ENCODE measurements at places on chromosomes 12 and 14. TPM values are rescaled to one million over a fixed set of nuclear protein-coding genes. Genes with fewer than 3 reads are reported as not detected.

The CLEC6A gene
- total RNA-seq: not detected

DNA sequence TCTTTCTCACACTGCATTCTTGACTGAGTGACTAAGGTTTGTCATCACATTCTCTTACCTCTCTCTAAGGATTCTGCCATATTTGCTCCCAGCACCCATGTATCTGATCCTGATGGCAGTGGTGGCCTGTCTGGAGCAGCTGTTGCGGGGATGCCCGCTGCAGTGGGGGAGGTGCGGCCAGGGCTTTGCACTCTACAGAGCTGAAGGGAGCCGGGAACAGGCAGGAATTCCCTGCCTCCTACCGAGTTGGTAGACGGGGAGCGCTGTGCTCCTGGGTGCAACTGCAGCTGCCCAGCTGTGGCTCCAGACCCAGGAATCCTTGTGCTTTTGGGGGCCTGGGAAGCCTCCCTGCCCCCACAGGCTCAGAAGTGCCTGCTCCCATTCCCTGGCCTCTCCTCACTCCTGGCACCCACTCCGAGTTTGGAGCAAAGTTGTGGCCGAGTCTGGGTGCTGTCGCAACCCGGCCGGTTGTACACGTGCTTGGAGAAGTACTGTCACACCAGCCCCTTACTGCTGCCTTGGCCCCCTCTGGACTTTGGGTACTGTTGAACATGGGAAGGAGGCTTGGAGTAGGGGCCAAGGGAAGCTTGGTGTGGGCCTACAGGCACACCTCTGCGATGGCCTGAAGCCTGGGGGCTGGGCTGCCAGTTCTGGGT lies 106.9 kb upstream of the OR4E1 start:
- DNase-seq: no peak

The INHBE gene
- total RNA-seq: not detected

- no peak for DNase-seq
These were observed 84.9 kb downstream of the RTN1 start for GRCh38 chr14:59785629-59786028.

The CCDC88C gene
- 209 TPM for total RNA-seq

DNA sequence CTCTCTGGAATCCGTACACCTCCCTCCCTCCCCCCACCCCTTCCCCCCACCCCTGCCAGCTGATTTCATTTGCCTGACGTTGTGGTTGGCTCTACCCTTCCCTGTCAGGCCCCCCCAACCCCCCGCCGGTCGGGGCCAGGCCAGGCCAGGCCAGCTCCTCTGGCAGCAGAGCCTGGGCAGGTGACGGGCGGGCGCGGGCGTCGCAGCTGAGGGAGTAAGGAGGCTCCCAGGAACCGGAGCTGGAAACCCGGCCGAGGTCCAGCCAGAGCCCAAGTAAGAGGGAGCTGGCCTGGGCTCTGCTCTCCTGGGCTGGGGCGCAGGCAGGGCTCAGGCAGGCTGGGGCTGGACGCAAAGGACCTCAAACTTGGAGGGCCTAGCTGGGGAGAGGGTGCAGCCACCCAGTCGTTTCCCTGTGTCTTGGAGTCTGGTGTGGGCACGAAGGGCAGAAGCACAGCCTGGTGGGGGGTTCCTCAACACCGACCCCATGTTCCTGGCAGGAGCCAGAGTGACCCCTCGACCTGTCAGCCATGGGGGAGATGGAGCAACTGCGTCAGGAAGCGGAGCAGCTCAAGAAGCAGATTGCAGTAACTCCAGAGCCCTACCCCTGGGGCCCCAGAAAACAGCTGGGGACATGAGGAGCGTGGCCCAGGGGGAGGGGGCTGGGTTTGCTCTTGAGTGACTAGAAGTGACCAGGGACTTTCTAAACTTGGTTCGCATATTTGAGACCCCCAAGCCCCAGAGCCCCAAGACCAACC lies at the start of gene GNB3:
GNB3 (plus strand) TSS at position 165 of the 755 bp plus-strand sequence; CDS start at position 528, 363 bp downstream.
- DNase-seq: no peak

DNA sequence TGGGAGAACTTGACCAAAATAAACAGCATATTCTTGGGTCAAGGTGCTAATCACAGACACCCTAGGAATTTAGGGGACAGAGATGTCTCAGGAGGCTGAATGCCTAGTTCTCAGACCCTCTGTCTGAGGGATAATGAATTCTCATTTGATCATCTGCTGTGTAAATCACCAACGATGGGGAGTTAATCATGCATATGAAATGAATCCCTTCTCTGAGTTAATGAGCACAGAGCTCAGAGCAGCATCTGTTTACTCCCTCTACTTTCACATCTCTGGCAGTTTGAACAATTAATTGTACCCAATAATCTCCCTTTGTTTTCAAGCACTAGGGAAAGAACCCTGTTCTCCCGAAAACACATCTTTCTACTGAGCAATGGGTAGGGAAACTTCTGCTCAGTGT lies 129.4 kb upstream of the SRRM4 start:
- DNase-seq: no peak

- no peak for DNase-seq
These were observed 346.2 kb upstream of the PRICKLE1 start for GRCh38 chr12:42935756-42936155.

The GZMH gene
- total RNA-seq: 5.7 TPM

GRCh38 chr12:128259556-128260070 lies 7.4 kb upstream of the TMEM132C start:
- DNase-seq: no peak

DNA sequence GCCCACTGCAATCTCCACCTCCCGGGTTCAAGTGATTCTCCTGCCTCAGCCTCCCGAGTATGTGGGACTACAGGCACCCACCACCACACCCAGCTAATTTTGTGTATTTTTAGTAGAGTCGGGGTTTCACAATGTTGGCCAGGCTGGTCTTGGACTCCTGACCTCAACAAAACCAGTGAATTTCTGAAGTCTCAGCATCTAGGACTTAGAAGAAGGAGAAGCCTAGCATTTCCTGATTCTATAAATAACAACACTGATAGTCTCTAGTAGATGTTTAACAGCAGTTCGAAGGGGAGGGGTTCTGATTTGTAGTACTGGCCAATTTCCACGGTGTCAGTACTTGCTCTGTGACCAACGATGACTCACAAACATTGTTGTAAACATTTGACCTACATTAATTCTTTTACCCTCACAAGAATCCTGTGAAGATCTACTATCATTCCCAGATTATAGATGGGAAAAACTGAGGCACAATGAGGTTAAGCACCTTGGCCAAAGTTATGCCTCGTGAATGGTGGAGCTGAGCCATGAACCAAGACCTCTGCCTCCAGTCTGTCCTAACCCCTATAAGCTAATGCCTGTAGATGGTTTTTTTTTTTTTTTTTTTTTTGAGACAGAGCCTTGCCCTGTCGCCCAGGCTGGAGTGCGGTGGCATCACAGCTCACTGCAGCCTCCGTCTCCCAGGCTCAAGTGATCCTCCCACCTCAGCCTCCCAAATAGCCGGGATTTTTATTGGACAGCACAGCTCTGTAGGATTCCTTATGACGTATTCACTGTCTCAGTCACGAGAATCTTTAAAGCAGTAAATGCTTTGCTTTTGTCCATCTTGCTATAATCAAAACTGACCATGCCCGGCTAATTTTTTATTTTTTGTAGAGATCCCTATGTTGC lies 5.2 kb downstream of the P2RX4 start:
- no peak for DNase-seq

- DNase-seq: no peak
These were observed 167.9 kb downstream of the NELL2 start for GRCh38 chr12:44708218-44708617.

- no peak for DNase-seq
These were observed 79.3 kb downstream of the LMO3 start for GRCh38 chr12:16526693-16527092.

- DNase-seq: no peak
These were observed 36.8 kb downstream of the RAD52 start for GRCh38 chr12:912466-913235.

The KLRK1 gene
- 355 TPM for total RNA-seq

The RIMBP2 gene
- not detected for total RNA-seq

GRCh38 chr12:42483521-42483790 lies 106.1 kb downstream of the PRICKLE1 start:
- peak; percentile 41 for DNase-seq

The HECTD1 gene
- 117 TPM for total RNA-seq

GRCh38 chr12:14618983-14619382 lies 51.3 kb upstream of the PLBD1 start:
- DNase-seq: no peak

GRCh38 chr12:122079532-122080081 lies 1.1 kb downstream of the MLXIP start:
- no peak for DNase-seq

The KRT82 gene
- not detected for total RNA-seq

DNA sequence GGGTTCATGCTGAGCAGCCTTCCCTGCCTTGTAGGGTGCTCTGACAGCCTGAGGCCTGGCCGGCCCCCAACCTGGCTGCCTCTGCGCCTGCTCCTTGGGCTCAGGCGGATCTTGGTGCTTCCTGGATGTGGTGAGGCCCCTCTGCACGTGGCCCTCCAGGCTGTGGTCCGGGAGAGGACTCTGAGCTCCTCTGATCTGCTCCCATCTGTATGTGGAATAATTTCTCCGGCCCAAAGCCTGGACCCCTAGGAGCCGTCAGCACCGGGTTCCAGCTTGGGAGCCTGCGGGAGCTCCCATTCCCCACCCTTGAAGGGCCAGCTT lies 21.3 kb upstream of the EIF2B2 start:
- no peak for DNase-seq

GRCh38 chr12:4587108-4587507 lies 25.1 kb downstream of the DYRK4 start:
- no peak for DNase-seq

The MYH6 gene
- not detected for total RNA-seq

DNA sequence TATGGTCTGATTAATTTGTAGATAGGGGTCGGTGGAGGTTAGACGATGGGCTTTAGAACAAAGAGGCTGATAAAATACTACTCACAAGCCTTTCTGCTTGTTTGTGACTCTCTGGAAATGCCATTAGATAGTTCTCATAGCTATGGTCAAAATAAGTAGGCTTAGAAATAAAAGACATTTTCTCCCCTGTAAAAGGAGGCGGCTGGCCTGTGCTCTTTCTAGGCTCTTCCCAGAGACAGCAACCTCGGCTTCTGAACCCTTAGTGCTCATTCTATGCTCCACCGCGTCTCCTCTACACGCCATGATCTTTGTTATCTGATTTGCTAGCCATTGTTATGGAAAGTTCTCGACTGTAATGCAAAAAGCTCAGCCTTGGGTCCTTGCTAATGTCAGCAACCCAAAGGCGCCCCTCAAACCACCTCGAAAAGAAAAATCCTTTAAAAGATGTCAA lies 64.5 kb downstream of the CRADD start:
- peak; percentile 32 for DNase-seq

GRCh38 chr12:42204362-42204761 lies 33.7 kb downstream of the YAF2 start:
- no peak for DNase-seq

DNA sequence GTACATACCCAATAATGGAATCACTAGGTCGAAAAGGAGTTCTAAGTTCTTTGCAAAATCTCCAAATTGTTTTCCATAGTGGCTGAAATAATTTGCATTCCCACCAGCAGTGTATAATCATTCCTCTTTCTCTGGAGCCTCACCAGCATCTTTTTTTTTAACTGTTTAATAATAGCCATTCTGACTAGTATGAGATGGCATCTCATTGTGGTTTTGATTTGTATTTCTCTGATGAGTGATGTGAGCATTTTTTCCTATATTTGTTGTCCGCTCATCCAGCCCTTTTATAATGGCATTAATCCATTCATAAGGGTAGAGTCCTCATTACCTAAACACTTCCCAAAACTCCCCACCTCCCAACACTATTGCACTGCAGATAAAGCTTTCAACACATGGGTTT lies 278.3 kb downstream of the SEC23A start:
- no peak for DNase-seq

DNA sequence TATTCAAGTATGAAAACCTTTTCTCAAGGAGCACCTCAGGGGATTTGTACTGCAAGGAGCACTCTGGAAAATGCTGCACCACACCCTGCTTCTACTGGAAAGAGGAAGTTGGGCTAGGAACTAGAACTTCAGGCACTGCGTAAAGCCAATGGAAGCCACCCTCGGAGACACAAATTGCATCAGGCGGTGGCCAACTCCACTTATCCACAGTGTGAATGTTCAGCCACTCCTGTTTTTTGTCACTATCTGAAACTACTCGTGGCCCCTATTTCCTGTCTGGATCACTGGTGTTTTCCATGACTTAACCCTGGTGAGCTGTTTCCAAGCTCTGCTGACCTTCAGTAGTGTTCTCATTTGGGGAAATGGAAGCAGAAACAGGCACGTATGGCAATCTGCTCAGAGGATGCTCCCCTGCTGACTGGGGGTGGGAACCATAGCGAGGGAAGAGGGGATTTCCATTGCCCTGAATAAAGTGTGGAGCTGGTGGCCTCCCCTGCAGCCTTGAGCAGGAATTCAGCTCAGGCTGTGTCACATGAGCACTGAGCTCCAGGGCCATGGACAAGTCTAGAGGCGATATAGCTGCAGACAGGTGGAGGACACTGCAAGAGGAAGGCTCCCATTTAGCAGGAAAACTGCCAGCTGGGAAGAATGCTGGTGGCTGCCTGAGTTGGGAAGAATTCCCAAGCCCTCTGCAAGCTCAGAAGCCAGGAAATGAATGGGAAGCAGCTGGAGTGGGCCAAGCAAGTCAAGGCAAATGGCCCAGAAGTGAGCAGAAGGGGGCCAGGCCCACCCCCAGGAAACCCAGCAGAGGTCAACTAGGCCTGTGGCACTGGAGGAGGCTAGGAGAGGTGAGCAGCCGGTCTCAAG lies 50.5 kb upstream of the RAP1B start:
- DNase-seq: no peak

DNA sequence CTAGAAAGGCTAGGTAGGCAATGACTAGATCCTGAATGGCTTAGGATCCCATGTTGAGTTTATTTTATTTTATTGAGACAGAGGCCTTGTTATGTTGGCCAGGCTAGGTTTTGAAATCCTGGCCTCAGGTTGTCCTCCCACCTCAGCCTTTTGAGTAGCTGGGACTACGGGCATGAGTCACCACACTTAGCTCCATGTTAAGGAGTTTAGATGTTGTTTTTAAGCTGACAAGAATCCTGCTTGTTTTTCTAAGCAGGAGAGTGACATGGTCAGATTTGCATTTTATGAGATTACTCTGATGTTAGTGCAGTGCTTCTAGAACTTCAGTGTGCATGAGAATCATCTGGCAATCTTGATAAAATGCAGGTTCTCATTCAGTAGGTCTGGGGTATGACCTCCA lies 14.5 kb downstream of the CCDC198 start:
- no peak for DNase-seq

The TPPP2 gene
- total RNA-seq: not detected

The DEGS2 gene
- 0.28 TPM for total RNA-seq
